ENCODE measurements at places on chromosomes 11 and 22. TPM values are rescaled to one million over a fixed set of nuclear protein-coding genes. Genes with fewer than 3 reads are reported as not detected.

The ZP1 gene
- total RNA-seq = not detected

- no peak for DNase-seq
- no peak overlapping the region for H3K4me3 ChIP-seq
- H3K27ac ChIP-seq = no peak overlapping the region
- no peaks in the 10 kb centered on the region for H3K4me1 ChIP-seq
Measured at GRCh38 chr11:123536690-123537437, 106.8 kb downstream of the GRAMD1B start.

- no peak for DNase-seq
- no peaks in the 10 kb centered on the region for H3K4me1 ChIP-seq
- no peak overlapping the region for H3K4me3 ChIP-seq
- no peak overlapping the region for H3K27ac ChIP-seq
Measured at GRCh38 chr11:128400382-128401203, 186.8 kb downstream of the ETS1 start.

- H3K4me1 ChIP-seq = peaks cover 14% of the 10 kb centered on the region
- H3K27ac ChIP-seq = peak overlapping the region; percentile 71
- no peaks in the 10 kb centered on the region for H3K36me3 ChIP-seq
Measured at GRCh38 chr22:20982563-20982882, 426 bp downstream of the LZTR1 start.

DNA sequence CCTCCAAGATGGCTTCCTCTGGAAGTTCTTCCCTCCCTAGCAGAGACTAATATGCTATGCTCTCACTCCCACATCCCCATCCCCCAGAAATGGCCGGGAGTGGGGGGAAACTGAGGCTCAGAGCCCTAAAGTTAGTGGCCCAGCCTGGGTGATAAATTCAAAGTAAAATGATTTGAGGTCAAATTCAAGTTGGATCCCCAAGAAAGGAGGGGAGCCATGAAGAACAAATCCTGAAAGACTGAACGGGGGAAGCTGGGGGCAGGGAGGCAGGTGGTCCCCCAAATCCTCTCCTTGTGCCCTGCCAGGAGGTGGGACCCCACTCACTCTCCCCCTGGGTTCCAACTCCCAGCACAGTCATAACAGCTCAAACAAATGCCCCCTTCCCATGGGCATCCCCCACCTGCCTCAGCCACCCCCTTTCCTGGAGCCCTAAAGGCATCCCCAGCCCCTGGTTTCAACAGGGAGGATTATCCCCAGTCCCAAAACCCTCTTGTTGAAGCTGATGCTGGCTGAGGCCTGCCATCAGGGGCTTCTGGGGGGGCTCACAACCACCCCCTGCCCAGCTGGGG is 1.1 kb downstream of the CBX6 start:
- peaks cover 4% of the 10 kb centered on the region for H3K36me3 ChIP-seq
- H3K27me3 ChIP-seq = no peaks in the 10 kb centered on the region
- peaks cover 15% of the 10 kb centered on the region for H3K4me1 ChIP-seq
- H3K4me3 ChIP-seq = peak overlapping the region; percentile 53
- H3K27ac ChIP-seq = peak overlapping the region; percentile 48

- no peak overlapping the region for H3K4me3 ChIP-seq
- no peaks in the 10 kb centered on the region for H3K4me1 ChIP-seq
- DNase-seq = no peak
- H3K27ac ChIP-seq = peak overlapping the region; percentile 45
- H3K36me3 ChIP-seq = peaks cover 1% of the 10 kb centered on the region
Measured at GRCh38 chr11:126327281-126328000, 23.6 kb downstream of the DCPS start.

DNA sequence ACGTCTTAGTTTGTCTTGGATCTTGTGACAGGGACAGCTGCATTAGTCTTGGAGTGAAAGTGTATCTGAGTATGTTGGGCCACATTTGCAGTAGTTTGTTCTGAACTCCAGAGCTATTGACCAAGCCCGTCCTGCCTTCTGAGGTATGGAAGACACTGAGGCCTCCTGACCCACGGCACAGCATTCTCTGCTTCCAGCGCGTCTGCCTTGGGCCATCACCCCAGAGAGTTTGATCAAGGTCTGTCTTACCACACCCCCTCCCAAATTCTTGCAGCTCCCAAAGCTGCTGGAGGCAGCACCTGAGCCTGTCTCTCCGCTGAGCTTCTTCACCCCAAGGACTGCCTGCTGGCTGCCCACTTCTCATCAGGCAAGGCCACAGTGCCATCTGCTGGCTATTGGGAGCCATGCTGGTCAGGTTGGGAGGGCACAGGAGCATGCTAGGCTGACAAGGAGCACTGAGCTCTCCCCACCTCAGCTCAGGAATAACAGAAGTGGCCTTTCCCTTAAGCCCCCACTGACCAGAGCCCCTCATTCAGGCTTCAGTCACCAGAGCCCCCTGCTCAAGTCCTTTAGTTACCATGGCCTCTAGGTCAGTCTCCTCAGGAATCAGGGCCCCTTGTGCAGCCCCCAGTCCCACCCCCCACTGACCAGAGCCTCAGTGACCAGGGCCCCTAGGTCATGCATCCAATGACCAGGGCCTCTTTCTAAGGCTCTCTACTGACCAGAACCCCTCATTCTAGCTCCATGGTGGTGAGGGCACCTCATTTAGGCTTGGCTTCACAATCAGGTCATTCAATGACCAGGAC is 27.2 kb upstream of the SMPD1 start:
- no peak overlapping the region for H3K4me3 ChIP-seq
- H3K27me3 ChIP-seq = no peaks in the 10 kb centered on the region
- no peak overlapping the region for H3K27ac ChIP-seq
- peaks cover 16% of the 10 kb centered on the region for H3K4me1 ChIP-seq
- DNase-seq = peak; percentile 87

The HTR3A gene
- not detected for total RNA-seq

- no peak for DNase-seq
- H3K4me3 ChIP-seq = no peak overlapping the region
- peaks cover 9% of the 10 kb centered on the region for H3K4me1 ChIP-seq
- H3K27ac ChIP-seq = no peak overlapping the region
Measured at GRCh38 chr22:22930571-22931556, 43.2 kb downstream of the IGLL5 start.

- H3K4me1 ChIP-seq = peaks cover 12% of the 10 kb centered on the region
- DNase-seq = no peak
- no peaks in the 10 kb centered on the region for H3K36me3 ChIP-seq
- H3K27me3 ChIP-seq = no peaks in the 10 kb centered on the region
Measured at GRCh38 chr11:78344676-78345075, 72.9 kb downstream of the GAB2 start.

The CARNS1 gene
- total RNA-seq = 0.09 TPM

DNA sequence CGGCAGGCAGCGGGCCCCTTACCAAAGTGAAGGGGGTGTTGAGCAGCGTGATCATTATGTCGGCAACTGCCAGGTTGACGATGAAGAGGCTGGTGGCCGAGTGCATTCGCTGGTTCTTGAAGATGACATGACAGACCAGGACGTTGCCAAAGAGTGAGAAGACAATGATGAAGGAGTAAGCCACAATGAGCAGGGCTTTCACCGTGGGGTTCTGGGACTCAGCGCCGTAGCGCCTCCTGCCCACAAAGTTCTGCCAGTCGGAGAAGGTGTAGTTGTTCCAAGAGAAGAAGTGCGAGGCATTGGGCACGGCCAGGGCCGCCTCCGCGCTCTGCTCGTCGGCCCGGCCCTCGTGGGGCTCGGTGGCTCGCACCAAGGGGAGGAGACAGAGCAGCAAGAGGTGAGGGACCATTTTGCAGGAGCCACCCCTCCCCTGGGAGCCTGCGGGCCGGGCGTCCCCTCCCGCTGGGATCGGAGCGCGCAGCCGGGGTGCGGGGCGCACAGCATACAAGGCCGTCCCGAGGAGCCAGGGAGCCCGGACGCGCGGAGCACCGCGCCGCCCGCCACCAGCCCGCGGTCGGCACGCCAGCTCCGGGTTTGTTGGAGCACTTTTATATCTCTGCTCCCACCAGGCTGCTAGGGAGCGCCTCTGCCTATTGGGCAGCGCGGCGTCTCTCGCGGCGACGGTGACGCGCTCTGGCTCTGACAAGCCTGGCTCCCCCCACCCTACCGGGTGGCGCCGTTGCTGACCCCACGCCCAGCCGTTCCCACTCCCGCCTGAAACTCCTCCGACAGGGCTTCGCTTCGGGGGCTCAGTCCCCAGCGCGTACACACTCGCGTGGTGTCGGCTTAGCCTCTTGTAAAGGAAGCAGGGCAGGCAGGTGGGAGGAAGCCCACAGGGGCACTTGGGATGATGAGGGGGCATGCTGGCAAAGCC is at the start of gene GPR83:
Gene GPR83, minus strand, starts transcription at position 581 of the 934 bp plus-strand sequence. Its CDS starts 172 bp downstream, at position 409.
- peaks cover 3% of the 10 kb centered on the region for H3K27me3 ChIP-seq
- H3K4me3 ChIP-seq = peak within 1 kb of the TSS; percentile 46
- H3K36me3 ChIP-seq = no peaks in the 10 kb centered on the region
- peak; percentile 65 for DNase-seq
- peaks cover 6% of the 10 kb centered on the region for H3K4me1 ChIP-seq

DNA sequence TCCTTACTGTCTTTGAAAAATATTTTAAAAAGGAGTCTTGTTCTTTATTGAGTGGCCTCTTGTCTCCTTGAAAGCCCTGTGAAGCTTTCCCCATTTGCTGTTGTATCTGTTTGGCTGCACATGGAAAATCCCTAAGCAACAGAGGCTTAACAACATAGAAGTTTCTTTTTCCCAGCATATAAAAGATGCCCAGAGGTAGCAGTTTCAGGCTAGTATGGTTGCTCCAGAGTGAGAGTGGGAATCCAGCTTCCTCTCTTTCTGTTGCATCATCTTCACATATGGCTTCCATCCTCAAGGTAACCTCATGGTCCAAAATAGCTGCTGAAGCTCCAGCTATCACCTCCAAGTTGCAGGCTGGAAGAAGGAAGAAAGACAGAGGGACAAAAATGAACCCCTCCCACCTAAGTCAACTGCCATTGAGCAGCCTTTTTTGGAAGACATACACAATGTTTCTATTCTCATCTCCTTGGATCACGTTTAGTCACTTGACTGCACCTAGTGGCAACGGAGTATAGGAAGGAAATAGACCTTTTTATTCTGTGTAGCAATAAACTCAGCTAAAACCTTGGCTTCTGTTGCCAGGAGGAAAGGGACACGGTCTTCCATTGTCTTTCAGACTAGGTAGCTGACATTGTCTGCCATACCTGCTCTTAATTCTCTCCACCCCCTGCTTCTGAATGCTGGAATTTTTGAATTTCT is 5.3 kb downstream of the CSF2RB start:
- no peaks in the 10 kb centered on the region for H3K36me3 ChIP-seq
- H3K27me3 ChIP-seq = no peaks in the 10 kb centered on the region
- no peaks in the 10 kb centered on the region for H3K4me1 ChIP-seq
- no peak overlapping the region for H3K4me3 ChIP-seq
- DNase-seq = no peak

DNA sequence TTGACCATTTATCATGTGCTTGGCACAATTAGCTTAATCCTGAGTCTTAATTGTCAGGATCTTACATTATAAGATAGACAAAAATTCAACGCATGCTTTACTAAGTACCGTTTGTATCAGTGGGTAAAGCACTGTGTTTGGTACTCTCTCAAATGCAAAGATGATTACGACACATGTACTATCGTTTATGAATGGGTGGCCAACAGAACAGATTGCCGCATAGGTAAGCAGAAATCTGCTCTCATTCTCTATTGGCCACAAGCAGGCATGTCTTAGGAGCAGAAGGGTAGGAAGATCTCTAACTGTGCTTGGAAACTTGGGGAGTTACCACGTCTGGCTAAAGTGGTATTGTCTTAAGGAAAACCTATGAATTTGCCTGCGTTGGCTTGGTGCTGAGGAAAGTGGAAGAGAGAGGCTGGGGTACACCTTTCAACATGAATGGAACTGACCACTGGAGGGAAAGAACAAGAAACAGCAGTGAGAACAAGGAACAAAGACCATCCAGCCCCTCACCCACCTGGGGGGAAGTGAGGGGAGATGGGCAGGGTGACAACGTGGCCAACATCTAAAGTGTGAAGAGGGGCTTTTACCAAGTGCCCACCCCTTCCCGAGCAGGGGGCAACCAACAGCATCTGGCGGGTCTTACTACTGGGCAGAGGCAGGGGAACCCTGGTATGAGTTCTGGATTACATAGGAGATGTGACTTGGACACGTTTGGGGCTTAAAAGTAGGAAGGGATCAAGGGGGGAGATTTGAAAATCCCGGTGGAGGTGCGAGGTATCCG is 1.0 kb upstream of the TUBA8 start:
- DNase-seq = no peak
- H3K4me1 ChIP-seq = no peaks in the 10 kb centered on the region
- H3K4me3 ChIP-seq = no peak overlapping the region
- H3K27ac ChIP-seq = no peak overlapping the region

DNA sequence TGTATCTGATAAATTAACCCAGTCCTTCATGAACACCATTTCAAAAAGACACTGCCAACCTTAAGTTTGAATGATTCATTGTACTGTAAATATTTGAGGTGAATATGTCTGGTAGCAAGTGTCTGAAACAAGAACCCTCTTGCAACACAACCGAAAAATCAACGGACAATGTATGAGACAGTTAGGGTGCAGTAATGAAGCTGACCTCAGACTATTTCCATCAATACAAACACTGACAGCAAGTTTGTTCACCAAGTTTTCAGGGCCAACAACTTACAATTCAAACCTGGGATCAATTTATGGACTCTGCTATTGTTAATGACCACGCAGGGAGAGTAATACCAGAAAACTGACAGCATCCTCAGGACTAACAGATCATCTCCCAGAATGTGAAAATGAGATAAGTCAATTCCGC is 126.3 kb downstream of the CADM1 start:
- H3K27me3 ChIP-seq = no peaks in the 10 kb centered on the region
- H3K4me1 ChIP-seq = no peaks in the 10 kb centered on the region
- H3K36me3 ChIP-seq = no peaks in the 10 kb centered on the region

The CFAP300 gene
- total RNA-seq = 2.2 TPM

The OR5M8 gene
- total RNA-seq = not detected

The HEPN1 gene
- not detected for total RNA-seq

The AIFM3 gene
- total RNA-seq = 0.73 TPM

DNA sequence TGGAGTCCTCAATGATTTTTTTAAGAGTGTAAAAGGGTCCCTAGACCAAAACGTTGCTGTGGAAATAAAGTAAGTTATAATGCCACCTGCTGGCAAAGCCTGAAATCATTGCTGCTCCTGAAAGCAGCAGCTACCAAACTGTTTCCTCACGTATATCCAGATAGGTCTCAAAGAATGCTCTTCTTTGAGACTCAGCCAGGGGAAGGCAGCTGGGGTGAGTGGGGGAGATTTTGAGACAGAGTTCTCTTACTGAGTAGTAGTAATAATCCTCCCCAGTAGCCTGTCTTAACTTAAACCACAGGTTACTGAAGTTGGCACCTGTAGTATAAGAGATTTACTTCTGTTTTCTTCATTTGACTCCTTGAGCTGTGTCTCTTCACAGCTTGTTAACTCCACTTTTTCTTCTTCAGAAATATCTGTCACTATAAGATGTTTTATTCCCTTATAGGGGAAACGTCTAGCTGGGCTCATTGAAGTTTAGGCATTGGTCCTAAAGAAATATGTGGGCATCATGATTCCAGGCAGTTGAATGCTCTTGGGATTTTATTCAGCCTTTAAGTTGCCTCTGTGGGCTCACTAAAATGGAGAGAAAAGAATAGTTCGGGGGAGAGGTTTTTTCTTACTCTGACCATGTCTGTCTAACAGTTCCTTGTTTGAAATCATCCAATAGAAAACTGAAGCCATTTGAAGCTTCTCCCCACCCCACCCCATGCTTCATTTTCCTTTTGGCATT is 77.9 kb downstream of the BTBD10 start:
- H3K4me3 ChIP-seq = no peak overlapping the region
- no peaks in the 10 kb centered on the region for H3K4me1 ChIP-seq
- H3K27ac ChIP-seq = no peak overlapping the region
- peak; percentile 53 for DNase-seq

Measured in Caco-2 (cell line).